A549 treated with dexamethasone at 1 μM for 4 hours (cell line): ENCODE measurements at places on chromosomes 11 and 22. TPM values are rescaled to one million over a fixed set of nuclear protein-coding genes. Genes with fewer than 3 reads are reported as not detected.

KDM4D gene
- 0.31 to 0.53 TPM (median 0.39 TPM) in 5 replicates for total RNA-seq

HEPN1 gene
- not detected in 5 replicates for total RNA-seq

MYEOV gene
- 104 to 129 TPM (median 116 TPM) in 5 replicates for total RNA-seq

TYR gene
- not detected in 5 replicates for total RNA-seq

YPEL4 gene
- total RNA-seq: 0.10 to 0.34 TPM (median 0.25 TPM) in 5 replicates

OR2AG1 gene
- not detected in 5 replicates for total RNA-seq

BRSK2 gene
- total RNA-seq: 3.9 to 7.2 TPM (median 5.8 TPM) in 5 replicates

CNTF gene
- total RNA-seq: 1.2 to 1.7 TPM (median 1.3 TPM) in 5 replicates

OR8D4 gene
- not detected in 5 replicates for total RNA-seq

TUB gene
- total RNA-seq: 4.6 to 7.1 TPM (median 6.8 TPM) in 5 replicates

VSIG2 gene
- not detected in 5 replicates for total RNA-seq

B4GALNT4 gene
- 7.8 to 18.0 TPM (median 14.8 TPM) in 5 replicates for total RNA-seq

JHY gene
- total RNA-seq: 3.1 to 4.3 TPM (median 3.8 TPM) in 5 replicates

EIF4G2 gene
- 607 to 728 TPM (median 660 TPM) in 5 replicates for total RNA-seq

PGR gene
- total RNA-seq: not detected in 5 replicates

MMP20 gene
- not detected in 5 replicates for total RNA-seq

SLC35E4 gene
- total RNA-seq: 4.7 to 6.7 TPM (median 5.8 TPM) in 5 replicates
